ENCODE measurements at places on chromosomes 2 and 18. TPM values are rescaled to one million over a fixed set of nuclear protein-coding genes. Genes with fewer than 3 reads are reported as not detected.

GRCh38 chr2:14239605-14240004 is 392.9 kb upstream of the LRATD1 start:
- no peak for DNase-seq

- DNase-seq, result no peak
Measured at GRCh38 chr2:227095346-227095745, 68.7 kb downstream of the COL4A4 start.

DNA sequence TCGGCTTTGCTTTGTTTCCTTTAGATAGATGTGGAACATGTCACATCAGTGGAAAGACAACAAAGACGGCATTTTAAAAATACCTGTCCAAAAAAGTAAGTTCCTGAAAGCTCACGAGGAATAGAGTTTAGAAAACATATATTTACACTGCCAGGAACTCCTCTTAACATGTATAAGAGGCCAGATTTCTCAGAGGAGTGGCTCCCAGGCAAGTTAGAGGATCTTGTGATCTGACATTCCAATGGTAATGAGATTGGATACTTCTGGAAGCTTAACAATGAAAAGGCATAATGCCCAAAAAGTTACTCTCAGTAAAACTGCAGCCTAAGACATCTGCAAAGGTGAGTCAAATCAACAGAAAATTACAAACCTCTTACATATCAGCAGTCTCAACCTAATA is 77.1 kb downstream of the CYRIA start:
- DNase-seq, result no peak

GRCh38 chr2:203759690-203760365 is 53.4 kb downstream of the CD28 start:
- peak; percentile 89 for DNase-seq

GRCh38 chr2:7165736-7166135 is 248.5 kb downstream of the RNF144A start:
- DNase-seq, result no peak

DNA sequence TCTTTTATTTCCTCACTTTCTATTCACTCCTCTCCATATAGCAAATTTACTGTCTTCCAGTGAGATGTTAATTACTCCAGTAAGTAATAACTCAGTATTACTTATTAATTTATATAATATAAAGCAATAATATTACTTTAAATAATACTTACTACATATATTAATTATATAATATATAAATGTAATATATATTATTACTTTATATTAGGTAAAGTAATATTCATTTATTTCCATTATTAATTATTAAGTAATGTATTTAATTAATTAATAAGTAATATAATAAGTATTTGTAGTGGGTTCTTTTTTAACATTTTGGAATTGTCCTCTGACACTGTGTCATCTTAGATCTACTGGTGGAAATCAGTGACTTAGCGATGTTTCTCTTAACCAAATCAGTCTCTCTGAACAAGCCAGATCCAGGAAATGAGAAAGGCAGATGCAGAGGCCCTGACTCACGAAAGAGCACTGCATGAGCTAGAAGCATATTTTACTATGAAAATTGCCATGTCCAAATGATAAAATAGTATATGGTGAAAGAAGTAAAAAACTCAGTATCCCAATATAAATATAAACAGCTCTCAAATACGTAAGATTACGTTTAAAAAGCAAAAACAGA is 115.9 kb downstream of the DSEL start:
- no peak for DNase-seq

The ASB18 gene
- not detected for total RNA-seq

DNA sequence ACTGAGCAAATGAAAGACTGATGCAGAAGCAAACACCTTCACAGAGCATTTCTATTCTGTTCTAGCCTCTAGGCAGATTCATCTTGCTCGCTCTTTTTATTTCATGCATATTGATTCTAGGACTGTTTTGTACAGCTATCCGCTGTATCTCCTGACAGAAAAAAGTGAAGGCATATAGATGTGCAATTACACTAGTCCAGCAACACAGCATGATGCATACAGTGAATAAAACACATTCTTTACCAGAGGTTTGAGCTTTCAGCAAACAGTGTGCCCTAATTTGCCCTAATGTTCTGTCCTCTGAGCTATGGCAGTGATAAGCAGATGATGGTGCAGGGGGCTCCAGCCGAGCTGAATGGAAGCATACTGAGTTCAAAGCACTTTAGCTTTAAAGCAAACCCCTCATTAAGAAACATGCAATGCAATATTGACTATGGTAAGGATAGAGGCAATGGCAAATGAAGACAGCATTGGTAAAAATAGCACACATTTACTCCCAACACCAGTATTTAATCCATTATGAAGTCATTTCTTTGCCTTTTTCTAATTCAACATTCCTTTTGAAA is 141.2 kb upstream of the RGPD4 start:
- no peak for DNase-seq

GRCh38 chr2:158671360-158672245 is 123.5 kb upstream of the DAPL1 start:
- DNase-seq, result no peak

- peak; percentile 5 for DNase-seq
Measured at GRCh38 chr2:67318993-67319481, 78.1 kb upstream of the ETAA1 start.

DNA sequence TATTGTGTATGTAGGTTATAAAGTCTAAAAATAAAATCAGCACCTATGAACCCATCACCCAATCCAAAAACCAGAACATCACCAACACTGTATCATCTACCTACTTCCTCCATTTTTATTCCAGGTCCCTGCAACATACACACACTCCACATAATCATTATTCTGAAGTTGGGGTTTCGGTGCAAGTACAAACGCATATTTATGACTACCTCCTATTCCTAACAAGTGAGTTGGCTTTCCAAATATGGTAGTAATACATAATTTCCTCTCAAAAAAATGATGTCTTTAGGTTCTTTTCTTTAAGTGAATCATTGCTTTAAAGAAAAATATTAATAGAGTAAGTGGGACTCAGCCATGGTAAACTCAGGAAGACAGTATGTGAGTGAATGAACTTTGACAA is 3.3 kb downstream of the ACVR1 start:
- no peak for DNase-seq

The DLX2 gene
- total RNA-seq, result 2.2 TPM

The VSNL1 gene
- 0.09 TPM for total RNA-seq

DNA sequence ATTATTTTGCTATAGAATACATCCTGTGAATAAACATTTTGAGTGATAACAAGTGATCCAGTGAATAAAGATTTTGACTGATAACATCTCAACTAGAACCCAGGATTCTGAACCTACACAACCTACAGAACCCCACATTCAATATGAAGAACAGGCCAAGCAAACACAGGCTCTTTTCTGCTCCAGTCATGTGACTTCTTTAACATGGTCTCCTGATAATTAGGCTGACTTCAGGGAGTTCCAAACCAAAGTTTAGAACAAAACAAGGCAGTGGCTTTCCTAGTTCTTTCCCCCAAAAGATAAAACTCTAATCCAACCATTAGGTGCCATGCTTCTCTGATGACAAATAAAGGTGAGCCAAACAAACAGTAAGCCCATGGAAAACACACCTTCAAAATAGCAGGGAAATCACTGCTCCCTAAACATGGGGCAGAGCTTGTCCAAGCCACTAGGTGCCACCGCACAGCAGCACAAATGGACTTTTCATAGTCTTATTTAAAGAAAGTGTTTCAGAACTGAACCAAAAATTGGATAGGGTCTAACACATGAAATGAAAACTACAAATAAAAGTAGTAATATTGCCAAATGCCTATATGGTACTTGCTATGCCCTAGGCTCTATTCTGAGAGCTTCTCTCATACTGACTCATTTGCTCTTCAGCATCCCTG is 95.3 kb downstream of the EVA1A start:
- DNase-seq, result peak; percentile 41

- no peak for DNase-seq
Measured at GRCh38 chr2:70738159-70738558, 29.8 kb downstream of the ADD2 start.

- DNase-seq, result no peak
Measured at GRCh38 chr18:52236131-52236530, 103.9 kb upstream of the DCC start.

GRCh38 chr2:40914666-40915065 is 462.8 kb upstream of the SLC8A1 start:
- DNase-seq, result no peak

- DNase-seq, result no peak
Measured at GRCh38 chr2:214549946-214550345, 139.1 kb downstream of the VWC2L start.

GRCh38 chr2:23528690-23529089 is 143.7 kb downstream of the KLHL29 start:
- no peak for DNase-seq

GRCh38 chr2:204237416-204237815 is 300.9 kb downstream of the ICOS start:
- DNase-seq, result no peak

The TUBA3E gene
- total RNA-seq, result 1.0 TPM

DNA sequence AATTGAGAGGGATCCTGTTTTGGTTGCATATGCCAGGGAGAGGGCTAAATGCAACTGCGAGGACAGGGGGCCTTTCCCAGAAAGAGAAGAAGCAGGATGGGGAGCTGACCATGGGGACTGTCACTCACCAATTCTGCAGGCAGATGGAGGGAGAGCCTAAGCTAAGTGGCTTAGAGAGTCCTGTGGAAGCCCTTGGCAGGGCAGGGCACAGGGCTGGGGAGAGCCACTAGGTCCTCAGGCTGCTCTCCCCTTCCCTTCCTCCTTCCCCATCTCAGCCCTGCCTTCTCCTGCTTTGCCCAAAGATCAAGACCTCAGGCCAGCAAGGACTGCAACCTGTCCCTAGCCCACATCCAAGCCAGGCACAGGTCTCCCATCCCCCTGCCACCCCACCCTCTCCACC is 24.4 kb upstream of the CATIP start:
- DNase-seq, result no peak

The REG1B gene
- not detected for total RNA-seq

DNA sequence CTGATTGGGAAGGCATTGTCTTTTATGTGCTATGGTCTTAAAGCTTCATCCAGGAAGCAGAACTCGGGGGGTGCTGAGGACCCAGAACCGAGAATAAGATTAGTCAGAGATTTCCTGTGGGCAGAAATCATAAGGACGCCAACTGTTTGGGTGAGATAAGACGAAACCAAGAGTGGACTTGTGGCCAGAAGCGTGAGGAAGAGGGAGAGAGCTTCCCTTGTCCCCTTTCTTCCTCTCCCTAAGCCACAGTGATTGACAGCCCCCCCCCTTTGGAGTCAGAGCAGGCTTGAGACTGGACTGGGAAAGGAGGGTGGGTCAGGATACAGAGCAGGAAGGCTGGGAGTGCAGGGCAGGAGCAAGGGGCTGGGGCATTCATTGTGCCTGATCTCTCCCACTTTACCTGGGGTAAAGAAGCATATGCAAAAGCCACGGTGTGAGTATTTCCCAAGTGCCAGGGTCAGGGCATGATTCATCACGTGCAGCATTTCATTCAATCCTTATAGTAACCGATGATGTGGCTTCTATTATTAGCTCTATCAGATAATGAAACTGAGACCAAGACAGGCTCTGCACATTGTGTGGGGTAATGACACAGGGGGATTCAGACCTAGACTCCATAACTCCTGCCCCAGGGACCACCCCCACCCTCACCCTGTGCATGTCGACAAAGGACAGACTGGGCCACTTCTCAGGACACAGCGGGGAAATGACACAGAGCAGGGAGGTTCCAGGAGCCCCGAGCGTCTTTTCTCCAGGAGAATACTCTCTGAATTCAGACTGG is 3.0 kb upstream of the IL1RN start:
- DNase-seq, result peak; percentile 40

DNA sequence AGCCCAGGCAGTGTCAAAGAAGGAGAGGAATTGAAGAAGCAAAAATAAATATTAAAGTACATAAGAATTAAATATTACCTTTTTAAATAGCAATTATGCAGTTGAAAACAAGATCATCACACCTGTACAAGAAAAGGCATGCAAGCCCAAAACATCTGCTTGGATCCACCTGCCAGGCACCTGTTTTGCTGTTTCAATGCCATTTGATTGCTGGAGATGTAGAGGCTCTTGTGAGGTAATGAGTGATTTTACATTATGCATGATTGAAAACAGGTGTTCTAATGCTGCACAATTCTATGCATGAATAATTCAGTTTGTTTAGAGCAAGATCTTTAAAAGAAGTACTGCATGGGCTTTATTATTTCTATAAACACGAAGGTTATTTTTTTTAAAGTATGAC is 700.6 kb upstream of the ZEB2 start:
- no peak for DNase-seq

The ZNF385B gene
- not detected for total RNA-seq

The DPY30 gene
- total RNA-seq, result 141 TPM

GRCh38 chr2:117785740-117786139 is 28.8 kb upstream of the DDX18 start:
- DNase-seq, result peak; percentile 9

The MYO3B gene
- total RNA-seq, result not detected

- no peak for DNase-seq
Measured at GRCh38 chr2:79799729-79800128, 286.9 kb downstream of the CTNNA2 start.

- DNase-seq, result no peak
Measured at GRCh38 chr2:160917850-160918249, 242.4 kb upstream of the TANK start.

GRCh38 chr18:62339106-62339988 is 14.2 kb downstream of the TNFRSF11A start:
- peak; percentile 76 for DNase-seq

All from Daoy (cell line).